ENCODE measurements at places on chromosomes 16 and 17.

- no peak for DNase-seq
Observed at GRCh38 chr17:77002103-77003045, 134.2 kb downstream of the MGAT5B start.

DNA sequence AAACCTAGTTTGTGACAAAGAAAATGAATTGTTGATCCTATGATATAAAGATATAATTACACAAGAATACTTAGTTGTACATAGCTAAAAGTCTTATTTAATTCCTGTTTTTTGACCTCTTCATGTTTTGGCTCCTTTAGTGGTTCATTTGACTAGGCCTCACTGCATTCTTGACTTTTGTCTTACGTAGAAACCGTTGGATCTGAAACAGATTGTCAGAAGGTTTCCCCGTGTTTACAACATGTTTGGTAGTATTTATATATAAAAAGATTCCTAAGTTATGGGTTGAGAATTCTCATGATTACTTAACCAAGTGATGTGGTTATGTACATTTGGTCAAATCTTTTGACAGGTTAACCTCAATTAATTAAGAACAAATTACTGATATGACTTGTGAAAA, 162.8 kb downstream of the BCAS3 start:
- DNase-seq, result no peak

GRCh38 chr17:83153681-83154310, 74.4 kb downstream of the METRNL start:
- no peak for DNase-seq

GRCh38 chr16:77211880-77212740, 12.9 kb downstream of the SYCE1L start:
- DNase-seq, result no peak

DNA sequence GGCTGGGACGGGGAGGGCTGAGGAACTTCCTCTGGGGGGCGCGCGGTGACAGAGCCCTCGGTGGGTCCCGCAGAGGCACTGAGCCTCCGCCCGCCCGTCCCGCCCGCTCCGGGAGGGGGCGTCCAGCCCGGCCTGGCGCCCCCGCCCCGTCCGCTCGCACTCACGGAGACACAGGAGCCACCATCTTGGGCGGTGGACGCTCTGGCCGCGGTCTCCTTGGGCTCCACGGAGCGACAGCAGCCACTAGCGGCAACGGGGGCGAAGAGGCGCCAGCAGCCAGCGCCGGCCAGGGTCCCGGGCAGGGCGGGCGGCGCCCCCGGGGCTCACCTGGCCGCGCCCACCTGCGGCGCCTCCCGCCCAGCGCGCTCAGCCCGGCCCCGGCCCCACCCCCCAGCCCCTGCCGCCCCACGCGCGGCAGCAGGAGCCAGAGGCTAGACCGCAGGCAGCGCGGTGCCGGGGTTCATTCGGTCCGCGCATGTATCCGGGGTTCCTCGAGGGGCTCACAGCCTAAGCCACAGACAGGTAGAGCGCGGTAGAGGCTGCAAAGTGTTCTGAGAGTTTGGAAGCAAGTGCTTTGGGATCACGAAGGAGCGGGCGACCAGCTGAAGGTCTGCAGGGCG, at the start of gene C17orf113:
TSS of gene C17orf113 (minus strand) at position 209 of the 620 bp plus-strand sequence. CDS start 7,225 bp downstream, outside the sequence.
- DNase-seq, result no peak

- DNase-seq, result no peak
Observed at GRCh38 chr16:69443927-69444631, 19.7 kb downstream of the CYB5B start.

DNA sequence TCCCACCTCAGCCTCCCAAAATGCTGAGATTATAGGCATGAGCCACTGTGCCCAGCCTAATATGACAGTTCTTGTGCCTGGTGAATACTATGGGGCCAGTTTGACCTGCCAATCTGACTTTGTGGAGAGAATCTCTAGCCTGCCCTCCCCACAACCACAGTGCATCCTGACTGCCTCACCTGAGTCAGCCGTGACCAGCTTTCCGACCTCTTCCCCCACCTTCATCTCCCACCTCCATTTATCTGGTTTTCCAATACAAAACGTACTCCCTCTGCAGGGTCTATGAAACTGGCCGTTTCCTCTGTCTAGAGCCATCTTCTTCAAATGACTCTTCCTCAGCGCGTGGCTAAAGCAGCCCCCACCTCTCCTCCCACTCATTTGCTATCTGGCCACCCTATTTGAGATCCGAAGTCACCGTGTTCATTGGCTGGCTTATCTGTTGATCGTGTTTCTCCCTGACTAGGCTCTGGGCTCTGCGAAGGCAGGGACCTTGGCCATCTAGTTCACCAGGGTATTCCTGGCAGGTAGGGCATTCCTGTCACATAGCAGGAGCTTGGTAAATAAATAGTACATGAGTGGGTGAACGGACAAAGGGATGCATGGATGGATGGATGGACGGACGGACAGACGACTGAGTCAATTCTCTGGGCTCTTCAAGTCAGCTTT, 22.3 kb upstream of the PLLP start:
- no peak for DNase-seq

DNA sequence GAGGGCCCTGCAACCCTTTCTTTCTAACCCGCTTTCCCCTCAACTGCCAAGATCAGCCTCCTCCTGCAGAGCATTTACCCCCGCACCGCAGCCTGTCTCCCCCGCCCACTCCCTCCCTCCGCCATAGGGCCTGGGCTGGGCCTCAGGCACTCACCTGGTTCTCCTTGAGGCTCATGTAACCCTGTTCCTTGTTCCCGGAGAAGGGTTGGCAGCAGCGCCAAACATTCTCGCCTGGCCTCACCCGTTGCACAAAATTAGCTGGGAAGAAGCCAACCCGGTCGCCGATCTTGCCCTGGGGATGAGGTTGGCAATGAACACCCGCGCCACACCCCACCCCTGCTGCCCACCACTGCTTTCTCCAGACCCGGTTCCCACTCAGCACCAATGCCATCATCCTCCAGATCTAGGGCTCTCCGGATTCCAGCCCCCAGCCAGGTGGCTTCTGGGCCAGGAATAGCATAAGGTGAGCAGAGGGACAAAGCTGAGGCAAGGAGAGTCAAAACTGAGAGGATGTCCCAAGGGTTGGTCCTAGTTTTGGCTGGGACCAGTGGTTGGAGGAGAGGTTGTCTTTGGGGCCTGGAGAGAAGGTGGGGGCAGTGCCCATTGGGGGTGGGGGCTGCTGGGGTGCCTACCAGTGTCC, 12.8 kb downstream of the STAC2 start:
- DNase-seq, result no peak

DNA sequence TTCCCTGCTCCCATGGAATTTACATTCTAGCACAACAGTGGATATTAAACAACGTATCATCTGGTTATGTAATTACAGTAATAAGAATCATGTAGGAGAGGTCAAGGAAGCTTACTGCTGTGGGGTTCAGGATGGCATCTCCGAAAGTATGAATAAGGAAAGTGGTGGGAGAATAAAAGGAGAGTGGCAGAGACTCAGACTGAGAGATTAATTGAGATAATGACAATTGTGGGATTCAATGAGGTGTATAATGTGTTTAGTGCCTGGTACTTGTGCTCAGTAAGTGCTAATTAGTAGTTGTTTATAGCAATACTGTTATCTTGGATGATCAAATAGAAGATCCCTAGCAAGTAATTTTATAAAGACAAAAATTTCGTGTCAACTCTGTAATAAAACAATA, 45.3 kb downstream of the NF1 start:
- DNase-seq, result no peak

DNA sequence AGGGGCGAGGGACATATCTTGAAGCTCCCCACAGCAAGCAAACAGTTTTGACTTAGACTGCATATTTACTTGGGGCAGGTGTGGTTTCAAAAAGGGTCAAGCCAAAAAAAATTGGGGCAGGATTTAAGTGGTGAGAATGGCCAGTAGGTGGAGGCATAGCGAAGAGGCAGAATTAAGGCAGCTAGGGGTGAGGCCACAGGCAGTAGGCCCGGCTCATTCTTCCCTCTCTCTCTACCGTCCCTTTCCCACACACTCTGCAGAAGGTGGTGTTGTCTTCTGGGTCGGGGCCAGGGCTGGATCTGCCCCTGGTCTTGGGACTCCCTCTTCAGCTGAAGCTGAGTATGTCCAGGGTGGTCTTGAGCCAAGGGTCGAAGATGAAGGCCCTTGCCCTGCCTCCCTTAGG, 2.6 kb downstream of the SHBG start:
- DNase-seq, result peak; percentile 6

GRCh38 chr16:80824623-80825364, 20.4 kb upstream of the CDYL2 start:
- peak; percentile 59 for DNase-seq

- DNase-seq, result no peak
Observed at GRCh38 chr17:17626151-17626805, 34.8 kb upstream of the PEMT start.

DNA sequence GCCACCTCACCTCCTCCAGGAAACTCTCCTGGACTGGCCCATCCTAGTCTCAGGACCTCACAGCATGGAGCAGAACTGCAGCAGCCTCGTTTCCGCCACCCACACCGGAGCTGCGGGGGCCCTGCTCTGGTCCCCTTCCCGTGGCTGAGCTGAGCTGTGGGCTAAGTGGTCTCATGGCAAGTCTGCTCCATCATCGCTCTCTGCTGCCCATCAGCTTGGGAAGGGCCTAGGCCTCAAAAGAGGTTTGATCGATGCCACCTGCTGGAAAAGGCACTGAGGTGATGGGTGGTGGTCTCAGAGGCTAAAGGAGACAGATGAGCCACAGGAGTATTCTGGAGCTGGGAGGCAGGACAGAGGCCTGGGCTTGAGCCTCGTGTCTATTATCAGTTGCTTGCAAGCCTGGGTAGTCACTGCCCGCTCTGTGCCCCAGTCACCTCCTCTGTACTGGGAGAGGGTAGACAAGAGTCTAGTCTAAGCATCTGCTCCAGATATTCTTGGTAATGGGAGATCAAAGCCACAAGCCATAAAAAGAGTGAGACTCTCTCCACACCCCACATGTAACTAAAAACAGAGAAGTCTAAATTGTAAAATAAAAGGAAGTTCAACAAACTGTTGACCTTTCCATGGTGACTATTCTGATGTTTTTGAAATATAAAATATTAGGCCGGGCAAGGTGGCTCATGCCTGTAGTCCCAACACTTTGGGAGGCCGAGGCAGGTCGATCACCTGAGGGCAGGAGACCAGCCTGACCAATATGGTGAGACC, 1.6 kb downstream of the ITGAE start:
- DNase-seq, result no peak

- no peak for DNase-seq
Observed at GRCh38 chr17:67157732-67158639, 87.0 kb downstream of the HELZ start.

DNA sequence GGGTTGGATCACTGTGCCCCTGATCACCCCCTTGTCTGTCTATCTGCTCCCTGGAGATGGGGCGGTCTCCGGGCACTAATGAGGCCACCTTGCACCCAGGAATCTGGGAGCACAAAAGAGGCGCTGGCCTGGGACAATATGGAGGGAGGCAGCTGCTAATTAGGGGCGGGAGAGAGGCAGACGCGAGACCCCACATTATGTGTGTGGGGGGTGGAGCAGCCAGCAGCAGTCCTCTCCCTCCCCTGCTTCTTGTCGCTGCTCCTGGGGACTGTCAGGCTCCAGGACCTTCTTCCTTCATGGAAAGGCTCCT, 324 bp upstream of the HCRT start:
- DNase-seq, result no peak

- DNase-seq, result no peak
Observed at GRCh38 chr17:61739002-61739401, 124.3 kb downstream of the BRIP1 start.

DNA sequence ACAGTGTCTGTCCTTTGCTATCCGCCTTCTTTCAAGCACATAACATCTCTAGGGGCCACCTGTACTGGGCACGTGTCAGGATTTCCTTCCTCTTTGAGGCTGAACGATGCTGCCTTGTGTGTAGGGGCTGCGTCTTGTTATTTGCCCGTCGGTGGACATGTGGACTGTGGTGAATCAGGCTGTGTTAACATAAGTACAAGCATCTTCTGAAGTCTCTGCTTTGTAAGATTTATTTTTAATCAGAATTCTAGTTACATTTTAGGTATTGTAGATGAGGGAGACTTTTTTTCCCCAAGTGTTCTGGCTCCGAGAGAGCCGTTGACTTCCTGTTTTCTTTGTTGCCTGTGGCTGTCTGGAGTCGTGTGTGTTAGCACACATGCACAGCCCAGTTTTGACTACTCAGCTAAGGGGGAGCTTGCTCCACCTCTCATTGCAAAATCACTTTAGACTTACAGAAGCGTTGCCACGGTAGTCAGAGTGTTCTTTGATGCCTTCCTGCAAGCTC, 26.1 kb downstream of the SPG7 start:
- peak; percentile 91 for DNase-seq

- no peak for DNase-seq
Observed at GRCh38 chr16:11740567-11740966, 2.1 kb downstream of the TXNDC11 start.

DNA sequence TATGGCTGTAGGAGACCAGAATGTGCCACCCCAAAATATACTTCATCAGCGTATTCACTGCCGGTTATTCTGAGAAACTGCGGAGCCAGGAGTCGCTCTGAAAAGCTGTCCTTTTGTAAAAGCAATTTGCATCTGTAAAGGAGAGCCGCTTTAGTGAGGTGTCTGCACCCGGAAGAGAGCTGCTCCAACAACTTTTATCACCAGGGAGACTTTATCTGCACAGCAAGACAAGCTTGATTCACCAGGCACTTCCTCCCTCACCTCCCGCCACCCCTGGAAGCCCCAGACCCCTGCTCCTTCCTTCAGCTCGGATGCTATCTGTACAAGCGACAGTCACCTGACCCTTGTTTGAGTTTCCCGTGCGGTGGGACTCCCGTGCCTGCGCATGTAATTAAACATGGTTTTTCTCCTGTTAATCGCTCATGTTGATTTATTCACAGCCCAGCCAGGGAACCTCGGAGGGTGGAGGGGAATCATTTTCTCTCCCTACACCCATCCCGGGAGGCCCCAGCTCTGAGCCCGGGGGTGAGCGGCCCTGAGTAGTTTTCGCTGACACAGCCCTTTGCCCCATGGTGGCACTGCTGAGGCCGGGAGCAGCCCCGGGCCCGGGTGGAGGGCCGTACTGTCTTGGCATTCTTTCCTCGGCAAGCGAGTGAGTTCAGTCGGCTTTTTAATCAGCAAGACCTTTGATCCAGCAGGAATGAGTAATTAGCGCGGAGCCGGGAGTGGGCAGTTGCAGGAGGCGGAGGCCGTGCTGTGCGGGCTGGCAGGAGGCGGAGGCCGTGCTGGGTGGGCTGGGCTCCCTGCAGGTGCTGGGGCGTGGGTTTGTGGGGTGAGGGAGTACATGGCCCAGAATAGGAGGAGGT, 222.7 kb upstream of the CIBAR2 start:
- DNase-seq, result peak; percentile 52

All from KG1 (cell line).